Pons (tissue), 1 donor: ENCODE measurements at places on chromosomes 13 and 19.

DNA sequence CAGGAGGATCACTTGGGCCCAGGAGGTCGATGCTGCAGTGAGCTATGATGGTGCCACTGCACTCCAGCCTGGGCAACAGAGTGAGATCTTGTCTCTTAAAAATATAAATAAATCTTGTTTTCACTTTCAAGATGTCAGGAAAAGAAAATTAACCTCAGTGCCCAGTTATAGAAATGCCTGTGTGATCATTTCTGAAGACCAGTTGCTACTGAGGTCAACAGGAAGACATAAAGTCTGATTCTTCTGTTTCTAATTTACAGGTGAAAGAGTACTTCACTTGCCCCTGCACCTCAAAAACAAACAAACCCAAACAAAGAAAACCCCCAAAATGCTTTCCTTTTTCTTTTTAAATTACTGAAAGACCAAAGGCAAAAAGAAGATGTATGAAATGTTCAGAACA is 174.3 kb upstream of the NBEA start:
- DNase-seq: no peak

DNA sequence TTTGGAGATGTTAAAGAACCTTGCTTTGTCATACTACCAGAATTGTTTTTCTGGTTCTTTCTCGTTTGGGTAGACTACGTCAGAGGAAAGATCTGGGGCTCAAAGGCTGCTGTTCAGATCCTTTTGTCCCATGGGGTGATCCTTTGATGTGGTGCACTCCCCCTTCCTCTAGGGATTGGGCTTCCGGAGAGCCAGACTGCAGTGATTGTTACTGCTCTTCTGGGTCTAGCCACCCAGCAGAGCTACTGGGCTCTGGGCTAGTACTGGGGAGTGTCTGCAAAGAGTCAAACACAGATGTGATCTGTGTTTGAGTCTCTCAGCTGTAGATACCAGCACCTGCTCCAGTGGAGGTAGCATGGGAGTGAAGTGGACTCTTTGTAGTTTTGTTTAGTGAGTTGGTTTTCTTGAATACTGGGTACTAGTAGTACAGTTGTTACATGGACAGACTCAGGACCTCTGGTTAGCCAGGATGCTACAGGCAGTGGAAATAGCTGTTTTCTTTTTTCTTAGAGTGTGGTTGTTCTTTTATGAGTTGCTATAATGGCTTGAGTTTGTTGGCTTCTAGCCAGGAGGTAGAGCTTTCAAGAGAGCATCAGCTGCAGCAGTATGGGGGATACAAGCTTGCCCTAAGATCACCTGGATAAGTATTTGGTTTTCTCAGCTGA is 34.4 kb downstream of the DNAJC15 start:
- no peak for DNase-seq

- no peak for DNase-seq
Measured at GRCh38 chr13:32376642-32377415, 51.1 kb downstream of the N4BP2L1 start.

DNA sequence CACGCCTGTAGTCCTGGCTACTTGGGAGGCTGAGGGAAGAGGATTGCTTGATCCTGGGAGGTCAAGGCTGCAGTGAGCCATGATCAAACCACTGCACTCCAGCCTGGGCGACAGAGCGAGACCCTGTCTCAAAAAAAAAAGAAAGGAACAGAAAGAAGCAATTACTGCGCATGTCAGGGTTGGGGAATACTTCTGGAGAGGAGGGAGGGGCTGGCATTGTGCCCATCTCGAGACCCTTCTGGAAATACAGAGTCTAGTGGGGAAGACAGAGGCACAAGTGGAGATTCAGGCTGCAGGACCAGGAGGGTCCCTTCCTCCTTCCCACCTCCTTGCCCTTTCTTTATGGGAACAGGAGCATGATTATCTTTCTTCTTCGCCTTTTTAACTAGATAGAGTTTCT is 30.8 kb downstream of the PRR22 start:
- no peak for DNase-seq

DNA sequence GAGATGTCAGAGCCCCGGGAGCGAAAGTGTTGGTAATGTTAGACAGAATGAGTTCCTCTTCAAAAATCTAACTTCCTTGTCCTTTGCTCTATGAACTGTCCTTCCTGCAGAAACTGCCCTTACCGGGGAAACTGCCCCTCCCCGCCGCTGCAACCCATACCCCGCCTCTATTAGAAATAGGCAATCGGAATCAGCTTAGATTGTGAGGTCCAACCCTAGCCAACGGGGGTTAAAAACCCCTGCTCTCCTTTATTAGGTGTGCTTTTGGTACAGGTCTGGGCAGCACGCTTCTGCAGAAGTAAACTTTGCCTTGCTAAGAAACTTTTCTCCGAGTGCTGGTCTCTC is 11.5 kb upstream of the CAPNS1 start:
- DNase-seq: no peak

GRCh38 chr13:46855166-46855565 is 41.7 kb downstream of the HTR2A start:
- DNase-seq: no peak

GRCh38 chr13:79778741-79779460 is 297.9 kb downstream of the NDFIP2 start:
- DNase-seq: no peak

GRCh38 chr19:21134934-21135366 is 6.9 kb upstream of the ZNF431 start:
- DNase-seq: no peak

- no peak for DNase-seq
Measured at GRCh38 chr13:30371649-30372265, 50.5 kb upstream of the UBE2L5 start.

GRCh38 chr13:49539313-49539712 is 43.6 kb downstream of the PHF11 start:
- DNase-seq: no peak

GRCh38 chr13:34721631-34722595 is 220.2 kb upstream of the NBEA start:
- DNase-seq: no peak

DNA sequence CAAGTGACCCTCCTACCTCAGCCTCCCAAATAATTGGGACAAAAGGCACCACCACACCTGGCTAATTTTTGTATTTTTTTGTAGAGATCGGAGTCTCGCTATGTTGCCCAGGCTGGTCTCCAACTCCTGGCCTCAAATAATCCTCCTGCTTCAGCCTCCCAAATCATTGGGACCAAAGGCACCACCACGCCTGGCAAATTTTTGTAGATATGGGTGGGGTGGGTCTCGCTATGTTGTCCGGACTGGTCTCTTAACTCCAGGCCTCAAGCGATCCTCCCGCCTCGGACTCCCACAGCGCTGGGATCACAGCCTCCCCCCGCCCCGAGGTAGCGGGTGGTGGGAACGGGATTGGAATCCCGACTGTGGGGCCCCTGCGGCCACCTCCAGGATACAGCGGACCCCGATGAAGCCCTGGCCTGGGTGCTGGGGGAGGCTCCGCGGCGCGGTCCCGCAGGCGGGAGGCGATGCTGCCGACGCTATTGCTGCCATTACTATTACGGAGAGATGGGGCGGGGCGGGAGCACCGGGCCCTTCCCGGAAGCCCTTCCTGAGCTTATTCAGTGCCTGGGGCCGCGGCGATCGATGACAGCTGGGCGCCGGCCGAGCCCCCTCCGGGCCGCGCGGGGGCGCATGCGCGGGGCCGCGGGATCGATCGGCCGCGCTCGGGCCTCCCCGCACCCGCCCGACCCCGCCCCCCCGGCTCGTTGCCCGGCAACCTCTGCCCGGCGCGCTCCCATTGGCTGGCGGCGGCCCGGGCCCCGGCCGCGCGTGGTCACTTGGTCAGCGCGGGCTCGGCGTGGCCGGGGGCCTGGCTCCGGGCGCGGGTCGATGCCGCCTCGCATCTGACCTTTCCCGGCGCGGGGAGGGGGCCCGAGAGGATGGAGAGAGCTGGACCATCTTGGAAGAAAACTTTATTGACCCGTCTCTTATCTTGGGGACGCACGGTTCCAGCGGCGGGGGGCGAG is 27.9 kb upstream of the ONECUT3 start:
- peak; percentile 30 for DNase-seq
